ENCODE measurements at places on chromosomes 11 and 22.

GRCh38 chr22:19517919-19518611, 6.1 kb downstream of the CLDN5 start:
- no peak for DNase-seq

GRCh38 chr22:38638728-38639127, 17.5 kb downstream of the FAM227A start:
- no peak for DNase-seq

DNA sequence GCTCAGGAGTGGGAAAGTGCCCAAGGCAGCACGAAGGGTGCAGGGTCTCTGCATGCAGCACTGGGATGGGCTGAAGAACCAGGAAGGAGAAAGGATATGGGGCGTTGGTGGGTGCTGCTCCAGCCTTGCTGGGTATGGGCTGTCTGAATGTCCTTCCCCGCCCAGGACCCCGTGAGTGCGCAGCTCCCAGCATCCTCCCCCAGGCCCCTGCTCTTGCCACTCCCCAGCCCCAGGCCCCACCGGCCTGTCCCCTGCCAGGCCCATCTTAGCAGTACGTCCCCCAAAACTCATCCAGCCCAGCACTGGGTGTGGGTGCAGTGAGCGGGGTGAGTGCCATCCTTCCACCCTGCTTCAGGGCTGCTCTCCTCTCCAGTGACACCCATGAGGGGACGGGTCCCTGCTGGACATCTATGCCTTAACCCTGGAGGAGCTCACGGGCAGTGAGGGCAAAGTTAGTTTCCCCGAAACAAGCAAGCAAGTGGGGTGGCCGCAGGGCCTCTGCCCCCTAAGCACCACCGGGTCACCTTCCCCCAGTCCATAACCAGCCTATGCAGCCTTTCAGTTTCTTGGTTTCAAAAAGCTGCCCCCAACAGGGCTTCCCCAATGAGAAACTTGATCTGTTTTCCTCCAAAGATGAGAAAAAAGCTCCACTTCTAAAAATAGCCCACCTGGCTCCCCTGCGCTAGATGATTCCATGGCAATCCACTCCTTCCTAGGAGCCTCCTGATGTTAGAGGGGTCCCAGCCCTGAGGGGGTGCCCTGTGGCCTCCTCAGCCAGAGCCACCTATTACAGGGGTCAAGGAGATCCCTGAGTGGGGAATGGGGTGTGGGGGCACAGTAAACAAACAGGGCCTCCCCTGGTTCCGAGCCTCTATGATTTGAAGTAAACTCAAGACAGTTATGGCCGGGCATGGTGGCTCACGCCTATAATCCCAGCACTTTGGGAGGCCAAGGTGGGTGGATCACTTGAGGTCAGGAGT, 103.8 kb downstream of the MORC2 start:
- DNase-seq = no peak

DNA sequence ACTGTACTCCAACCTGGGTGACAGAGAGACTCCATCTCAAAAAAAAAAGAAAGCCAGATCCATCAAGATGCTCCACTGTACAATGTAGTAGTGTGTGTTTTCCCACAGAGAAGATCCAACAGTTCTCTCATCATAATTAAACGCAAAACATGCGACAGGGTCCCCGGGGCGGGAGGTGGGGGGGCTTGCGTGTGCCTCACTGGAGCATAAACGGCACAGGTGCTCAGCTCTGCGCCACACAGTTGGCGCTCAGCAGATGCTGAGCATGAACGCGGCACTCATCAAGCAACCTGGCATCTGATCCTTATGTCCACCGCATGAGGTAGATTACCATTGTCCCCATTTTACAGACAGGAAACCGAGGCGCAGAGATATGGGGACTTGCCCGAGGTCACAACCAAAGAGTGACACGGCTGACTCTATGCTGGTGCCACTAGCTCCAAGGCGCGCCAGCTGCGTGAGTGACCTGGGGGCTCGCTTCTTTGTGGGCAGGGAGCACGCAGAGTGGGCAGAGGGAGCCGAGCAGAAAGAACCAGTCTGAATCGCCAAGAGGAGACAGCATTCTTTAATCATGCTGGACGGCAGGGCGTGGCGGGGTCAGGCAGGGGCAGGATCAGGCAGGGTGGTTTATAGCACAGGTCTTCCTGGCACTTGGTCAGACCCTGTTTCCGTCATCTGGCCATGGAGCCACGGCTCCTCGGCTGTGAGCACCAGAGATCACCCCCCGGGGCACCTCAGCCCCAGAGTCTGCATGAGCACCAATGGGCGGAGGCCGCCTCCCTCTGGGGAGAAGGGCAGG, 8.2 kb downstream of the C1QTNF6 start:
- DNase-seq = no peak

DNA sequence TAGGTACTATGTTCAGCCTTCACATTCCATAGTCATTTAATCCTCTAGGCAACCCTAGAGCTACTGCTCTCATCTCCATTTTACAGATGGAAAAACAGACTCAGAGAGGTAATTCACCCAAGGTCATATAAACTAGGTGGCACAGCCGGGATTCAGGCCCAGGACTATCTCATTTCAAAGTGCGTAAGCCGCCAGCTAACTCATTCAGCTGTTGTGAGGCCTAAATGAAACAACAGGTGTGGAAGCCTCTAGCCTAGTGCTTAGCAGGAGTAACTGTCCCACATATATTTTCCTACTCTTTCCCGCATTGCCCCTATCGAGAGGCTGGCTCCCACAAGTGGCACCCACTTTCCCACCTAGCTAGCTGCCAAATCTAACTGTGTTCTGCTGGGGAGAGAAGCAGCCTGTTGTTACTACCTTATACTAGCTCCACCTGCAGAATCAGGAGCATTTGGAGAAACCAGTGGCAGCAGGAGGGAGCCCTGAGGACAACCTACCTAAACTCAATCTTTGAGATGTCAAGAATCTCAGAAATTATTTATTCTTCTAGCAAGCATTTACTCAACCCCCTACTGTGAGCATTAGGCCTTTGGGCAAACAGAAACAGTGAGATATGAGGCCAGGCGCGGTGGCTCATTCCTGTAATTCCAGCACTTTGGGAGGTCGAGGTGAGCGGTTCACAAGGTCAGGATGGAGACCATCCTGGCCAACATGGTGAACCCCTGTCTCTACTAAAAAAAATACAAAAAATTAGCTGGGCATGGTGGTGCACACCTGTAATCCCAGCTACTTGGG, 20.9 kb downstream of the PRG3 start:
- DNase-seq = no peak

DNA sequence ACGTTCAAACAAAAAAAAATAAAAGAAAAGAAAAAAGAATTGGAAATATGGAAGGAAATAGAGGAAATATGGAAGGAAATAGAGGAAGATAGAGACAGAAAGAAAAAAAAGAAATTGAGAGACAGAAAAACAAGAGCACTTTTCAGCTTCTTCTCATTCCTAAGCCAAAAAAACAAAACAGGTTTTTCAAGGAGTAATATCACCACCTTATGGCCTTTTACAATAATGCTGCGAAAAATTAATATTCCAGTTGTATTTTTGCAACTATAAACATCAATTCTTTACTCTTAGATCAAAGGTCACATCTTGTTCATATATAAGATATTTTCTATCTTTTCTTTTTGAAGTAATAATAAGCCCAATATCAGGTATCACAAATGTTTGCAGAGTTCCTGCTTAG, 328.3 kb downstream of the FAT3 start:
- DNase-seq = no peak

All from AG04449 (cell line).